IgD-negative memory B cell (primary cell): ENCODE measurements at places on chromosomes 3 and 15. TPM values are rescaled to one million over a fixed set of nuclear protein-coding genes. Genes with fewer than 3 reads are reported as not detected.

Gene MANF
- 33.6 TPM for polyA plus RNA-seq

Gene ECE2
- polyA plus RNA-seq, result not detected

Gene CLDN11
- not detected for polyA plus RNA-seq

Gene CP
- 0.24 TPM for polyA plus RNA-seq

Gene SUSD5
- polyA plus RNA-seq, result not detected

Gene SIN3A
- polyA plus RNA-seq, result 15.9 TPM

Gene ALDH1A2
- not detected for polyA plus RNA-seq

Gene LRTM1
- not detected for polyA plus RNA-seq

Gene GTF2A2
- polyA plus RNA-seq, result 127 TPM

Gene C3orf62
- polyA plus RNA-seq, result 1.5 TPM

Gene PTPRG
- 1.9 TPM for polyA plus RNA-seq

Gene DPPA4
- not detected for polyA plus RNA-seq

Gene POLQ
- not detected for polyA plus RNA-seq

Gene HHATL
- not detected for polyA plus RNA-seq

Gene ATP8B4
- polyA plus RNA-seq, result not detected

Gene ZNF148
- polyA plus RNA-seq, result 54.5 TPM

Gene GATA2
- polyA plus RNA-seq, result 0.11 TPM

Gene ACTR8
- polyA plus RNA-seq, result 21.0 TPM

Gene P2RY14
- polyA plus RNA-seq, result 4.8 TPM

Gene ABCC5
- 5.6 TPM for polyA plus RNA-seq

Gene PAK6
- not detected for polyA plus RNA-seq

Gene ISLR
- not detected for polyA plus RNA-seq

Gene RTF1
- polyA plus RNA-seq, result 39.2 TPM

Gene NRROS
- polyA plus RNA-seq, result 18.9 TPM

Gene LRRC31
- polyA plus RNA-seq, result not detected

Gene PCYT1A
- polyA plus RNA-seq, result 22.2 TPM
